ENCODE measurements at places on chromosomes 2 and 18.

- no peak for DNase-seq
These were observed 298.2 kb downstream of the DYSF start for GRCh38 chr2:71751590-71751989.

- DNase-seq, result no peak
These were observed 5.5 kb downstream of the UBE2E3 start for GRCh38 chr2:180985771-180986395.

DNA sequence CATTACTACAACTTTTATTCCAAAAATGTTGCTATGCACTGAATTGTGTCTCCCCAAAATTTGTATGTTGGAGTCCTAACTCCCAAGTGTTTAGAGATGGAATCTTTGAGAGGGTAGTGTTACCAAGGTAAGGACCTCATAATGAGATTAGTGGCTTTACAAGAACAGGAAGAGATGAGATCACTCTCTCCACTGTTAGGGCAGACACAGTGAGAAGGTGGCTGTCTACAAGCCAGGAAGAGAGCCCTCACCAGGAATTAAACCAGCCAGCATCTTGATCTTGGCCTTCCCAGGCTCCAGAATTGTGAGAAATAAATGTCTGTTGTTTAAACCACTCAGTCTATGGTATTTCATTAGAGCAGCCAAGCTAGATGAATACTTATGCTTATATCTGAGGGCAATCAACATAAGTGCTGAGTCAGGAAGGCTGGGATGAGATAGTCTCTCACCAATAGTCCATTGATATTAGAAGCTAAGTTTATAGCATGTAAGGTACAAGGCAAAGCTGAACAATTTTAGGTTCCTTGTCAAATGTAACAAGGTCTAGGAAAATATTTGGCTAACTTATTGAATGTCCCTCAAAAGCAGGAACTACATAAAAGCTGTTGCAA, 317.6 kb upstream of the REG3G start:
- DNase-seq, result no peak

GRCh38 chr2:216696751-216697560, 1.6 kb upstream of the IGFBP5 start:
- DNase-seq, result peak; percentile 33

GRCh38 chr2:231575612-231576256, 16.9 kb upstream of the TEX44 start:
- no peak for DNase-seq
